CD4-positive, alpha-beta memory T cell (primary cell): ENCODE measurements at places on chromosomes 13 and 19.

GRCh38 chr19:17424743-17425365, 5.0 kb downstream of the MVB12A start:
- no peak for DNase-seq

DNA sequence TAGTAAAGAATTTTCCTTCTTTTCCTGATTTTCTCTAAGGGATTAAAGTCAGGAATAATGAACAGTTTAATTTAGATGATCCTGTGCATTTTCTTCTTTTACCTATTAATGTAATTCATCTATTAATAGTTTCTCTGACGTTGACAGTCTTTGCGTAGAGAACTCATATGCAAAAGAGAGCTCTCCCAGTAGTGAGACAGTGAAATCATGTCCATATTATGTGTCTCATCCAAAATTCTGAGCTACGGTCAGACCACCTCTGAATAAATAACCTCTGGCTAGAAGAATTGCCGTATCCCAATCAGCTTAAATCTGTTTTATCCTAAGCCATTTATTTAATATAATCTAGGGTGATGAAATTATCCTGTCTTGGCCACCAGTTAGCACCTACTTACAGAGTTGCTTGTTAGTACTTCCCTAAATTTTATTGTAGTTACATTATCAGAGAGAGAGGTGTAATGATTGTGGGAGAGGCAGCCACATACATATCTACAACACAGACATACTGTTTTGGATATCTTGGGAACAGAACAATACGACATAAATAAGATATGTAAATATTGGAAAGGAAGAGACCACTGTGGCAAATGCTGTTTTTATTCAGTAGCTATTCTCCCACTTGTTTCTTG, 30.7 kb downstream of the PDS5B start:
- no peak for DNase-seq

DNA sequence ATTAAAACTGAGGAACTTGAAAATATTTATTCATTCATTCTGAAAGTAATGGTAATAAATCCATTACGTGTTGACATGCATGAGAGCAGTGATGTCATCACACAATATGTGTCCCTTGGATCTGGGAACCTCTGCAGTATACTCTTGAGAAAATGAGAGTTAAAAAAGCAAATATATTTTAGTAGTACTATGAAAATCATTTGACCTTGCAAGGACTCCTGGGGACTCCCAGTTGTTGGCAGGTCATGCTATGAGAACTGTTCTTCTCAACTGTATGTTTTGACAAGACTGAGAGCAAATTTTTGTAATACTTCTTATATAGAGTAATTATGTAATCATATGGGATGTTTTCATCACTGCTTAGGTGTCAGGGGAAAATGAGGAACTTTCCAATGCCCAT, 249.4 kb downstream of the PCCA start:
- no peak for DNase-seq

- peak; percentile 88 for DNase-seq
Measured at GRCh38 chr13:19586904-19587634, 25.7 kb upstream of the TPTE2 start.

DNA sequence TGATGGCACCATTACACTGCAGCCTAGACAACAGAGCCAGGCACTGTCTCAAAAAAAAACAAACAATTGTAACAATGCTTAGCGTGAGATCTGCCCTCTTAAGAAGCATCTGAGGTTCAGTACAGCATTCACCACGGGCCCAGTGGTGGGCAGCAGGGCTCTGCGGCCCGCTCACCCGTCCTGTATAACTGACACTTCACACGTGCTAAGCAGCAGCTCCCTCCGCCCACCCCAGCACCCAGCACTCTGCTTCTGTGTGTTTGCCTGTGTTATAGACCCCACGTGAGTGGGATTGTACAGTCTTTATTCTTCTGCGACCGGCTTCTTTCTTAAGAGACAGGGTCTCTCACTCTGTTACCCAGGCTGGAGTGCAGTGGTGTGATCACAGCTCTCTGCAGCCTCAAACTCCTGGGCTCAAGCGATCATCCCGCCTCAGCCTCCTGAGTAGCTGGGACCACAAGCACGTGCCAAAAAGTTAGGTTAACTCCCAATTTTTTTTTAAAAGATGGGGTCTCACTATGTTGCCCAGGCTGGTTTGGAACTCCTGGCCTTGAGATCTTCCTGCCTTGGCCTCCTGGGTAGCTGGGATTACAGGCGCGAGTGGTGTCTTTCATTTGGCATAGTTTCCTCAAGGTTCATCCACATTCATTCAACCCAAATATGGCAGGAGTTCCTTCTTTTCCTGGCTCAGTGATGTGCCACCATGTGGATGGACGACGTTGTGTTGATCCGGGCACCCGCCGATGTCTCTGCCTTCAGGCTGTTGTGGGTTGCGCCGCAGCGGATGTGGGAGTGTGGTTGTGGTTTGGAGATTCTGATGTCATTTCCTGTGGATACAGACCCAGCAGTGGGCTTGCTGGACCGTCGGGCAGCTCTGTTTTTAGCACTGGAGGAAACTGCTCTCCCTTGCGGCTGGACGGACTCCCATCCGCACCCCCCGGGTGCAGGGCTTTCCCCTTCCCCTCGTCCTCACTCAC, 170.0 kb downstream of the KDM4B start:
- peak; percentile 82 for DNase-seq

DNA sequence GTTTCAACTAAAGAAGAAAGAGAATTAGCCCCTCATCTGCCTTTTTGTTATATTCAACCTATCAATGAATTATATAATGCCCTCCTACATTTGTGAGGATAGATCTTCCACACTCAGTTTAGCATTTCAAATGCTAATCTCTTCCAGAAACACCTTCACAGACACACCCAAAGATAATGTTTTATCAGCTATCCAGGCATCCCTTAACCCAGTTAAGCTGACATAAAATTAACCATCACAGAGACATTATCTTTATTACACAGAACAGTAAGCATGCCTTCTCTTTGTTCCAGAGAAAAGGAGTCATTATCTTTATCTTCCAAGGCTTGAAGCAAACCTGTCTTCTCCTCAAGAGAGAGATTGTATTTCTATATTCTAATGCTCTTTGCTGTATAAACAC, 53.1 kb downstream of the PCDH20 start:
- no peak for DNase-seq

DNA sequence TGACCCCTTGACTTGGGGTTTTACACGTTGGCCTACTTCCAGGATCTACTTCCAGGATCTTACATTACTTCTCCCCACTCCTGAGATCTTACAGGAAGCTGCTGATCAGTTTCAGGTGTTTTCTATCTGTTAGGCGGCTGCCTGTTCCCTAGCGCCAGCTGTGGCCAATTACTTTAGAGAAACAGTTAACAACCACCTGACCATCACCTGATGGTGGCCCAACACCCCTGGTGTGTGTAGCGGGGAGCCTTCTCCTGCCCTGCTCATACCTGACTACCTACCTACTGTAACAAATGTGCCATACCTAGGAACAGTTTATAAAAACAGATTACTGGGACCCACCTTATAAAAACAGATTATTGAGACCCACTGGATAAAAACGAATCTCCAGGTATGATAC, 2.8 kb upstream of the POP4 start:
- no peak for DNase-seq

DNA sequence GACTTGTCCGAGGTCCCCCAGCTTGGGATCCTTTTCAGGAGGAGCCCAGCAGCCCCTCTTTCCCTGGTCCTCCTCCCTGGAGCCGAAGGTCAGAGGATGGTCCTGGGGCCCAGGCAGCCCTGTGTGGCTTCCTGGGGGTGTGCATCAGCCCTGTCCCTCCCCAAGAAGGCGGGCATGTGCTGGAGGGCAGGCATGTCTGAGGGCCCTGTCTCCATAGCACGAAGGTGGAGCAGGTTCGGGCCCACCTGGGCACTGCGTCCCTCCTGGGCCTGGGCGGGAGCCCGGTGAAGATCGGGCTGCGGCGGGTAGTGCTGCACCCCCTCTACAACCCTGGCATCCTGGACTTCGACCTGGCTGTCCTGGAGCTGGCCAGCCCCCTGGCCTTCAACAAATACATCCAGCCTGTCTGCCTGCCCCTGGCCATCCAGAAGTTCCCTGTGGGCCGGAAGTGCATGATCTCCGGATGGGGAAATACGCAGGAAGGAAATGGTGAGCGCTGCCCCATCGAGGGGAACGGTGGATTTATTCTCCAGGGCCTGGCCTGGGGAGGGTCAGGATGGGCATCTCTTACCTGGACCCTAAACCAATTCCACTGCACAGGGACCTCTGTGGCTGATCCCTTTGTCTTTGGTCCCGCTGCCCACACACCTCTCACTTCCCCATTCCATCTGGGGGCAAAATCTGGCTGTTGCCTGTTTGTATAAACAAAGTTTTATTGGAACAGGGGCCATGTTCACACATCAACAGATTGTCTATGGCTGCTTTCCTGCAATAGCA, 10.9 kb downstream of the TIMM13 start:
- no peak for DNase-seq

DNA sequence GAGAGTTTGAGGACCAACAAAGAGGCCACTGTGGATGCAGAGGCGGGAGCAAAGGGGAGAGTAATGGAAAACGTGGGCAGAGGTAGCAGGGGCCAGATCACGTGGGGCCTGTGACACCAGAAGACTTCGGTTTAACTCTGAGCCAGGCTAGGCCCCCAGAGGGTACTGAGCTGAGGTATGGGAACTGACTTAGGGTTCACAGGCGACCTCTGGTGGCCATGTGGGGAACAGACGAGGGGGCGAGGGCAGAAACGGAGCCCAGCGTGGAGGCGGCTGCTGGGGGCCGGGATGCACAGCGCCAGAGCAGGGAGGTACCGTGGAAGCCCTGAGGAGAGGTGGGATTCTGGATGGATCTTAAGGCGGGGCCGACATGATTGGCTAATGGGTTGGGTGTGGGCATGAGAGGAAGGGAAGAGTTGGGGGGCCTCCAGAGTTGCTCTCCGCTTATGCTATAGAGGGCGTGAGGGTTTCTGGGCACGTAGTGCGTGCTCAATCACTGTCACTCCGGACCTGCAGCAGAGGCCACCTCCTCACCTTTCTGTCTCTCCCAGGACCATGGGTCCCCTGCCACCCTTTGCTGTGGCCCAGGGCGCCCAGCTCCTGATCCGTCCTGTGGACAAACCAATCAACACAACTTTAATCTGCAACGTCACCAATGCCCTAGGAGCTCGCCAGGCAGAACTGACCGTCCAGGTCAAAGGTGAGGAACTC, 13.7 kb downstream of the PVR start:
- DNase-seq: peak; percentile 45

GRCh38 chr13:77975358-77976042, 56.9 kb upstream of the EDNRB start:
- no peak for DNase-seq

GRCh38 chr13:35984776-35985453, 146.3 kb downstream of the DCLK1 start:
- no peak for DNase-seq

DNA sequence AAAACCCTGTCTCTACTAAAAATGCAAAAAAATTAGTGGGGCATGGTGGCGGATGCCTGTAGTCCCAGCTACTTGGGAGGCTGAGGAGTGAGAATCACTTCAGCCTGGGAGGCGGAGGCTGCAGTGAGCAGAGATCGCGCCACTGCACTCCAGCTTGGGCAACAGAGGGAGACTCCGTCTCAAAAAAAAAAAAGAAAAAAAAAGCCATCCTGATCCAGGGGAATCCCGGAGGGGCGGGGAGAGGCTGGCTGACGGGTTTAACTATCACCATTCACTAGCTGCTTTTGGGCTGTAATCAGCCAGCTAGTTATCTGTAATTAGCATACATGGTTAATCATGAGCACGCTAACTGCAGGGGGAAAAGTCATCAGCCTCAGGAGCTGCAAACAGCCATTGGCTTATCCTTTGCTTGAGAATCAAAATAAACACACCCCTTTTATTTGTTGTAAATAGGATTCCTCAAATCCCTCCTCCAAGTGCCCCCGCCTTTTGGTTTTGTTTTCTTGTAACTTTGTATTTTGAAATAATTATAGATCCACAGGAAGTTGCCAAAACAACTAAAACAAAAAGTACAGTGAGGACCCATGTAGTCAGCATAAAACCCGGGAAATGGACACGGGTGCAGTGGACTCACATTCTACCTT, 9.6 kb downstream of the FSD1 start:
- no peak for DNase-seq

- DNase-seq: no peak
Measured at GRCh38 chr13:107743100-107743499, 472.2 kb downstream of the LIG4 start.

GRCh38 chr13:25462301-25463125, 90.7 kb downstream of the ATP8A2 start:
- no peak for DNase-seq

DNA sequence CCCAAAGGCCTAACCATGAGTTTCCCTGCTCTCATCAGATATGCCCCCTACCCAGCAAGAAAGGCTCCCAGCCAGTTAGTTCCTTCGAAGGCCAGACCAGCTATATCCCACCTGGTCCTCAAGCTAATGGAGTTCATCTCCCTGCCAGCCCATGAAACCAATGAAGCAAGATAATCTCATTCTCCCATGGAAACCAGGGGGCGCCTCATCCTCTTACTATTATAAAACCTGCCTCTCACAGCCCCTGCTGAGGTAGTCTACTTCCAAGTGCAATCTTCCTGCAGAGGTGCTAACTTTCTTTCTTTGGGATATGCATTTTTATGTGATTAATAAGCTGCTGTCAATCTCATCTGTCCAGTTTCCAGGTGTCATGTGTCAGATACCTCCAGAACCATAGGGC, 34.0 kb upstream of the ZNF573 start:
- no peak for DNase-seq

GRCh38 chr13:112721198-112722104, 31.6 kb downstream of the ATP11A start:
- DNase-seq: no peak

GRCh38 chr13:46953331-46953730, 56.5 kb upstream of the HTR2A start:
- DNase-seq: no peak

GRCh38 chr13:85557691-85558467, 241.3 kb downstream of the SLITRK6 start:
- no peak for DNase-seq

DNA sequence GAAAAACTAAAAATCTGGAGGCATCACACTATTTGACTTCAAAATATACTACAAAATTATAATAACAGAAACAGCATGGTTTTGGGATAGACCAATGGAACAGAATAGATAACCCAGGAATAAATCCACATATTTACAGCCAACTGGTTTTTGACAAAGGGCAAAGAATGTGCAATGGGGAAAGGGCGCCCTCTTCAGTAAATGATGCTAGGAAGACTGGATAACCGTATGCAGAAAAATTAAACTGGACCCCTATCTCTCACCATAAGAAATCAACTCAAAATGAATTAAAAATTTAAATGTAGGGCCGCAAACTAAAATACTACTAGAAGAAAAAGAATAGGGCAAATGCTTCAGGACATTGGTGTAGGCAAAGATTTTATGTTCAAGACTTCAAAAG, 440.5 kb upstream of the SGCG start:
- no peak for DNase-seq

DNA sequence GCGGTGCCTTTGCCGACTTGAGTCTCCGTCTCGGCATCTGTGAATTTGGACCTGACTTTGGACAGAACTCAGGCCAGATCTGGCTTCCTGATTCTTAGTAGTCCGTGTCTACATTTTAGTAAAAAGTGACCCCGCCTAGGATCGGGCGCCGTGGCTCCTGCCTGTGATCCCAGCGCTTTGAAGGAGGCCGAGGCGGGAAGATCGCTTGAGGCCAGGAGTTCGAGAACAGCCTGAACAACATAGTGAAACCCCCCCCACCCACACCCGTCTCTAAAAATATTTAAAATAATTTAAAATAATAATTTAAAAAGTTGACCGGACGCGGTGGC, 849 bp upstream of the TCF3 start:
- DNase-seq: no peak

- DNase-seq: no peak
Measured at GRCh38 chr19:30681162-30682100, 309.2 kb downstream of the ZNF536 start.
